ENCODE measurements at places on chromosomes 6 and 20. TPM values are rescaled to one million over a fixed set of nuclear protein-coding genes. Genes with fewer than 3 reads are reported as not detected.

The ADAM33 gene
- 111 TPM for total RNA-seq

The SERAC1 gene
- 3.7 TPM for total RNA-seq

The EBF4 gene
- total RNA-seq = 1.7 TPM

The PAK5 gene
- not detected for total RNA-seq
